Stimulated activated CD4-positive, alpha-beta T cell treated with anti-CD3 and anti-CD28 coated beads, Interleukin-1b, Interleukin-23, amount 100 ng/mL, for 1 hour (primary cell): ENCODE measurements at places on chromosomes 5 and 9.
A peak's percentile ranks its signal among the peaks of the same experiment; 100 is the strongest.

DNA sequence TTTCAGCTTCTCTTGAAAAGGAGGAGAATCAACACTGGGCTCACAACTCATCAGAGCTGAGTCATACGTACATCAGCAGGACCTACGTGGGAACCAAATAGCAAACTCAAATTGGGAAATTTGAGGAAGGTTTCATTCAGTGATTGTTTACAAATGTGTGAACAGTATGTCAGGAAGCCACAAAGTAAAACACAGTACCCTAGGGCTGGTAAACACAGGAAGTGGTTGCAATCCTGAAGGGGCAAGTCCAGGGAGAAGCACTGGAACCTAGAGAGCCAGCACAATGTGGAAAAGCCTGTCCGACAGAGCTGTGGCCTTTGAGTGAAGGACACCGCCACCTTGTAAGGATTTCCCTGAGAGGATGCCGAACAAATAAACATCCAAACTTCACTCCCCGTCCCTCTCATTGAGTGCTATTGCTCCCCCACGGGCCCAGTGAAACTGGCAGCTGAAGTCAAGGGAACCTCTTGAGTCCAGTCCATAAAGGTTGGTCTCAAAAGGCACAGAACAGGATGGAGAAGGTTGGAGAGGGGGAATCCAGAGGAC, 26.7 kb upstream of the RICTOR start:
- DNase-seq: no peak

GRCh38 chr5:119067450-119067849, 3.4 kb upstream of the DMXL1 start:
- no peak for DNase-seq

DNA sequence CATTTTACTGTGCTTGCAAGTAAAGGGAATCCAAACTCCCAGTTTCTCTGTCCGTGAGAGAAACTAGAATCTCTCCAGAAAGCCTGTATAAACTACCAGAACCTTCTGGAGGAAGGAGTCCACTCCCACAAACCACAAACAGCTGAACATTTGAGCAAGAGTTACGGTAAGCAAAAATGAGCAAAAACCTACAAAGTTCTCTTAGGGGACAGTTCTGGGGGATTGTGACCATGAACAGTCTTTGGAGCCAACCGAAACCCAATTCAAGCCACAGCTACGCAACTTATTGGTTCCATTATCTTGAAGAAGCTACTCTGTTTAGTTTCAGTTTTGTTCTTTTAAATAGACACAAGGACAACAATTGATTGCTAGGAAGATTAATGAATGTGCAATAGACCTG, 330.6 kb downstream of the ASTN2 start:
- no peak for DNase-seq

GRCh38 chr5:44402084-44402483, 12.9 kb upstream of the FGF10 start:
- no peak for DNase-seq

DNA sequence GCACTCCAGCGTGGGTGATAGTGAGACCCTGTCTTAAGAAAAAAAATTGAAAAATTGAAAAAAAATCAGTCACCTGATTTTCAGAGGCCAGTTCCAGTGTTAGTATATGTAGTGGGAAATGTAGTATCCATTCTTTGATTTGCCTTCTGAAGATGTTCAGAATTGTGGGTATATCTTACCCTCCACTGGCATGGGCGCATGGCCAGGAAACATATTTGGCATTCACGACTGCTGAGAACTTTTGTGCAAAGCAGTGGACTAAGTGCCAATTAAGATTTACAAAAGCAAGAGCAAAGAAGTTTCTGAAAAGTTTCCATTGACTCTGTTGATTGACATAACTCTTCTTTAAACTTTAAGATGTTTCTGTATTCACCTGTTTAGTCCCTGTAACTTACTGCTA, 2.4 kb downstream of the CAVIN4 start:
- no peak for DNase-seq

DNA sequence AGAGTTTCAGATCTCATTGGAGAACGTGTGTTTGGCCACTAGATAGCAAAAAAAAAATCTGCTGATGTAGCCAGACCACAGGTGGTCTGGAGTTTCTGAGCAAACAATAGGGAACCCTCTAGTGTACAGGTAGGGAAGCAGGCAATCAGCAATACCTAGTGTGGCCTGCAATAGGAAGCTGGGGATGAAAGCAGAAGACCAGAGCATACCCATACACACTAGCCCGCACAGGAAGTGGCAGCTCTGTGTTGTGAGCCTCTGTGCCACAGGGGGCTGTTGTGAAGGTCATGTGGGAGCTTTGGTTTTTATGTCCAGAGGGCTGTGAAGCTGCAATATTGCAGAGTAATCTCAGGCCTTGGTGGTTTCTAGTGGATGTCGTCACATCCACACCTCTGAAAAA, 81.2 kb downstream of the MTAP start:
- DNase-seq: no peak

- DNase-seq: no peak
Observed at GRCh38 chr9:76600007-76600615, 141.1 kb downstream of the GCNT1 start.

GRCh38 chr5:65880496-65881072, 45.8 kb upstream of the ERBIN start:
- DNase-seq: no peak

DNA sequence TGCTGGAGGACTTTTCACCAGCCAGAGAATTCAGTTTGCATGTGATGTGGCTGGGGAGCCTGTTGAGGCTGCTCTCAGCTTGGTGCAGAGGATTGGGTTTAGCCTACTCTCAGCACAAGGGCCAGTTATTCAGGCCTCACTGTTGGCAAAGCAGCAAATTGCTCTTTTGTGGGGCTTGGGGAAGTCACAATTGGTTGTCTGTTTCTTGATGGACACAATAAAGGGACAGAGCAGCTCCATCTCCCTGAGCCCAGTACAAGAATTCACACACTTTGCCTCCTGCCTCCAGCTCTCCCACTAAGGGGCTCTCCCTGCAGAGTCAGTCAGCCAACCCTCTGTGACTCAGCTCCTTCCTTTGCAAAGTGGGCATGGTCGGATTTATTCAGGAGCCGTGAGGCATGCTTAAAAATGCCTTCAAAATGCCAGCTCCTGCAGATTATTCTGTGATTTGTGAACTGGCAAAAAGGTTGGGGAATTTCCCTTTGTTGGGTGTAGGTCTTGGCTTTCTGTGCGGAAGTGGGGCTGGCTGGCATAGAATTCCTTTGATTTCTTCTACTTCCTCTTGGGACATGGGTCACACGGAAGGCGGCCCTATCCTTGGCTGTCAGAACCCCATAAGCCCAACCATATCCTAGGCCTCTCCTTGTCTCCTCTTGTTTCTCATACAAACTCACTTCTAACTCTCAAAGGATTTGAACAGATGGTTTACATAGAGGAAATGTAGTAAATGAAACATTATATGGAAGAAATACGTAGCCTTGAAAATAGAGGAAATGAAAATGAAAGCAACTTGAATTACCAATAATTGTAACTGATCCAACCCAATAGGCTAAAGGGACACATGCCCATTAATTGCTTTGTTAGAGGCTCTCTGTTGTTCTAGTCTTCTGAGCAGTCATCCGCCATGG, 118.7 kb upstream of the CD180 start:
- no peak for DNase-seq

DNA sequence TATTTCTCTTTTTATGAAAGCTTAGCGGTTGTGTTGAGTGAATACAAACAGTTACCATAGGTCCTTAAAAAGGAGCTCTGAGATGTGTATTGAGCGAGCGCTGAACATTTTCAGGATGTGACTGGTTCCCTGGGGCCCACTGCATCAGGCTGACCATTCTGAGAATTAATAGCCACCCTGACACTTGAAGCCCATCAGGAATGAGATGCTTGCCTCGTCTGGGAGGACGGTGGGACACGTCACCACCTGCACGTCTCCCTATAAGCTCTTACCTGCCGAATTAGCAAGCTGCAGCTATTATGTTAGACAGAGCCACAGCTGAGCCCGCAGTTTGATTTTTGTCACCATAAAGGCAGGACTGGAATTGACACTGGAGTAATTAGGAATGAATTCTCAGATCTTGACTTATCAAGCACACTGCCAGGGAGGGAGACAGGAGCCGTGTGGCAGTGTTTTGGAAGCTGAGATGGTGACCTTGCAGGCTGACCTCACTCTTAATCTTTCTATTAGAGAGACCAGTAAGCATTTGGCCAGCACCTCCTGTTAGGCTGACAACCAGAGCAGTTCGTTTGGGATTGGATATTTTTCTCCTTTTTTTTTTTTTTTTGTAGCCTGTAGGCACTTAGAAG, 373.1 kb upstream of the WWC1 start:
- no peak for DNase-seq

GRCh38 chr9:20558566-20559016, 63.7 kb downstream of the MLLT3 start:
- no peak for DNase-seq

- no peak for DNase-seq
Observed at GRCh38 chr5:157473383-157474320, 13.6 kb downstream of the NIPAL4 start.

GRCh38 chr9:99253772-99254431, 31.8 kb downstream of the SEC61B start:
- DNase-seq: peak; percentile 55

DNA sequence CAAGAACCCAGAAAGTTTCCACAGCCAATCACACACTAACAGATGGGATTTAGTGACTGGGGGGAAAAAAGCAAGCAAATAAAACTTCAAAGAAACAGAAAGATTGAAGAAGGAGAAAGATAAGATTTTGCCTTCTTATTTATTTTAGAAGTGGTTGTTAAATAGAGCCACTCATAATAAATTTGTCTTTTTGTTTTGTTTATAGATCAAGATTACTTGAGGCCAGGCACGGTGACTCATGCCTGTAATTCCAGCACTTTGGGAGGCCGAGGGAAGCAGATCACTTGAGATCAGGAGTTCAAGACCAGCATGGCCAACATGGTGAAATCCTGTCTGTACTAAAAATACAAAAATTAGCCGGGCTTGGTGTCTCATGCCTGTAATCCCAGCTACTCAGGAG, 94.9 kb upstream of the RANBP3L start:
- DNase-seq: no peak

- DNase-seq: no peak
Observed at GRCh38 chr9:3873818-3874217, 348.0 kb upstream of the RFX3 start.

GRCh38 chr9:131848570-131849160, 108.8 kb upstream of the RAPGEF1 start:
- no peak for DNase-seq

GRCh38 chr5:69516769-69517168, 24.2 kb downstream of the OCLN start:
- no peak for DNase-seq

DNA sequence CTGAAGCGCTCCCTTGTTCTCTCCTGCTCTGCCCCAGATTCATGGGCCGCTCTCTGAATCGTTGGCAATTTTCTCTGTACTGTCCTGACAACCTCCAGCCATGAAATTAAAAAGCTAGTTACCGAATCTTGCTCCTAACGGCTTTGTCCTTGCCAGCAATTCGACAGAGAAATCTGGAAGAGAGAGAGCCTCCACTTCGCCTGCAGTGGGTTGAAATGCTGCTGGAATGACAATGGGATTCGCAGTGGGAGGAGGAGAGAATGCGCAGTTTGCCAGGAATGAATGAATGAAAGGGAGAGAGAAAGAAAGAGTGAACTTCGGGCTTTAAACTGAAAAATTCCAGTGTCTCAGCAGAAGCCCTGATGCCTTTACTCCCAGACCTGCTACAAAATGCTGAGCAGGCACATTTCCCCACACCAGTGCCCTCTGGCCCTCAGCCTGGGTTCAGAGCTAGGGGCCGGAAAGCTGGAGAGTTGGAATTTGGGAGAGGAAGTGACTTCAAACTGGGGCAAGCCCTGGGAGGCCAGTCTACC, 11.5 kb upstream of the BOD1 start:
- no peak for DNase-seq

GRCh38 chr5:14400085-14400484, 181.5 kb upstream of the OTULINL start:
- DNase-seq: no peak

- DNase-seq: no peak
Observed at GRCh38 chr9:24844217-24844616, 298.5 kb upstream of the IZUMO3 start.

DNA sequence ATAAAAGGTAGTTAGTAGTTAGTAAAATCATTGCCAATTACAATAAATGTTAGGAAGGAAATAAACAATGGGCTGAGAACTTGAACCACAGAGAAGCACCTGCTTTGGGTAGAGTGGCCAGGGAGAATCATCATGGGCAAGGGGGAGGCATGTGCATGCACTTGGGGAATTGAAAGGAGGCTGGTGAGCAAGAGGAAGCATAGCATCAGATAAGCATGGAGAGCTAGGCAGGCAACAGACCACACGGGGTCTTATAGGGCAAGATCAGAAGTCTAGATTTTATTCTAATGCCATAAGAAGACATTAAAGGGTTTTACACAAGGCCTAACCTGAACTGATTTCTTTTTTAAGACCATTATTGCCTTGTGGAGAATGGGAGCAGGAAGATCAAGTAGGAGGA, 93.4 kb downstream of the PIP5K1B start:
- no peak for DNase-seq

DNA sequence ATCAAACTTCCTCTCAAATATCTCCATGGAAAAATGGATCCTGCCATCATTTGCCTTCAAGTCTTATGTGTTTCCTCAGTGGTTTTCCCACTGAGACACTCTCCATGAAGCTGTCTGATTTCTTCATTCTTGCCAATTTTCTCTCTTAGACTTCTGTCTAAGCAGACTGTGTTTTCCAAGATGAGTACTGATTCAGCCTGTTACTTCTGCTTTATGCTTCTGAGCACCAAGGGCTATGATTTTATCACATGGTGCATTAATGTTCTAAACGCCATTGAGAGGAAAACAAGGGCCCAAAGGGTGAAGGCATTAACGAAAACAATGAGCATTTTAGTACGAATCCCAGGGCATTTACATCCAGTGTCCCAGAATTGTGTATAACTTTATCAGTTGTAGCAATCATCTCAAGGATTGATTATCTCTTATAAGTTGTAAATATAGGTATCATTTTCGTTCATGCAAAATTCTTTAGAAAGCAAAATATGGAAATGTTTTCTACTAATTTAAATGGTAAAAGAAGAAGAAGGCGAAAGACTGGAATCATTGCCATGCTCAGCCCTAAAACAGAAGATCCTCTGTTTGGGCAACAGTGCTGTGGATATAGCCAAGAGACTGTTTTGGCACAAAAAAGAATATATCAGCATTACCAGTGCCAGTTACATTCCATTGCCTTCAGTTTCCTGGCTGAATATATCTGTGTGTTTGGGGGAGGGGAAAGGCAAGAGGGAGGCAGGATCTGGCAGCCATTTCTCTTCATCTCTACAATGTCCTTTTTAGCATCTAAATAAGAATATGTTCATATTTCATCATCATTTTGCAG, 537.6 kb downstream of the ANXA1 start:
- DNase-seq: no peak

GRCh38 chr5:32319926-32320543, 7.3 kb upstream of the MTMR12 start:
- DNase-seq: no peak

GRCh38 chr9:126377536-126377935, 50.9 kb downstream of the MVB12B start:
- DNase-seq: no peak

- no peak for DNase-seq
Observed at GRCh38 chr9:133233681-133234432, 24.8 kb upstream of the OBP2B start.

- DNase-seq: no peak
Observed at GRCh38 chr5:75710637-75711036, 6.6 kb downstream of the POC5 start.
